ENCODE measurements at places on chromosomes 12 and 14.

DNA sequence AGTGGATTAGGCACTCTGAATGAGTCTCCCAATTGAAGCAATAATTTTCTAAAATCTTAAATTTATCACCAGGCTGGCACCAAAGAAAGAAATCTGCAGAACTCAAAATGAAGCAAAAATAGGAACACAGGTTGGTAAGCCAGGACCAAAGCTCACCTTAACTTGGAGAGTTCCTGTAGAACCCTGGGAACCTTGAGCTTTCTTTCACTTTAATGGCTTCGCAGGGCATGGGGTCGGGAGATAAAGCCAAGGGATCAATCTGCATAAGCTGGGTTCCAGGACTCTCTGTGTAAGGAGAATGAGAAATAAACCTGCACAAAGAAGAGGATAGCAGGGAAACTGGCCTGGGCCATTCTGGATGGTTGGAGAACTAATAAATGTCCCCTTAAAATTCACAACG is 8.3 kb upstream of the VDR start:
- no peak for DNase-seq

- DNase-seq = peak; percentile 83
Measured at GRCh38 chr14:76152333-76152681, 585 bp downstream of the GPATCH2L start.

GRCh38 chr12:93536766-93537488 is 35.5 kb upstream of the SOCS2 start:
- no peak for DNase-seq

GRCh38 chr14:105065280-105066228 is at the start of gene GPR132:
TSS of gene GPR132 (minus strand) at chr14:105065430. CDS start at chr14:105055420, 10,010 bp downstream.
- DNase-seq = peak; percentile 97

- no peak for DNase-seq
Measured at GRCh38 chr14:26841920-26842741, 244.3 kb upstream of the NOVA1 start.

DNA sequence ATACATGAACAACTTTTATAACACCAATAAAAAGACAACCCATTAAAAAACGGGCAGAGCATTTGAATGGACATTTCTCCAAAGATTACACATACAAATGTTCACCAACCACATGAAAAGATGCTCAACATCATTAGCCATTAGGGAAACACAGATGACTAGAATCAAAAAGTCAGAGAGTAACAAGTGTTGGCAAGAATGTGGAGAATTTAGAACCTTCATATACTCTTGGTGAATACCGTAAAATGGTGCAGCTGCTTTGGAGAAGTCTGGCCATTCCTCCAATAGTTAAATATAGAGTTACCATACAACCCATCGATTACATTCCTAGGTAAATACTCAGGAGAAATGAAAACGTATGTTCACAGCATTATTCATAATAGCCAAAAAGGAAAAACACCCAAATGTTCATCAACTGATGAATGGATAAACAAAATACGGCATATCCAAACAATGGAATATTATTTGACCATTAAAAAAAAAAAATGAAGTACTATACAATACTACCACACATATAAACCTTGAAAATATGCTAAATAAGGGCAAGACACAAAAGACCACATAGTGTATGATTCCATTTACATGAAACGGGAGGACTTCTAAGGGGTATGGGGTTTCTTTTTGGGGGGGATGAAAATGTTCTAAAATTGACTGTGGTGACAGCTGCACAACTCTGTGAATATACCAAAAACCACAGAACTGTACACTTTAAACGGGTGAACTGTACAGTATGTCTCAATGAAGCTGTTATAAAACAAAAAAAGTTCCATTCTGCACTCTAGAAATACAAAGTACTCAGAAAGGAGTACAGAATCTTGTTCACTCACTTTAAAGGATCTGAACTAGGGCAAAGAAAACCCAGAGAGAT is 3.2 kb downstream of the CORO1C start:
- no peak for DNase-seq

DNA sequence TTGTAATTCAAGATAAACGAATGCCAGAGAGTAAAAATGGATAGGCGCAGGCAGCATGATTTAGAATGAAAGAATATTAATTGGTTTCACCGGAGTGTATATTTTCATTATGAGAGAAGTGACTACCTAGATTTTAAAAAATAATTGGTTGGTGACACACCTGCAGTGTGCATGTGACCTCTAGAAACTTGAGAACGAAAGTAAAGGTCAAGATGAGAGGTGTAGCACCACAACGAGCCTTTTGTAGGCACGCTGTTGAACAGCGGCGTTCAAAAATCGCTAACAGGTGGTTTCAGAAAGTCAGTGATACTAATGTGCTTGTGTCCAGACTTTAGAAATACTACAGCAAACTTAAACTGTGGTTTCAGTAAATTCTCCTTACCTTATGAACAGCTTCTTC is 123.8 kb downstream of the NPAS3 start:
- no peak for DNase-seq

DNA sequence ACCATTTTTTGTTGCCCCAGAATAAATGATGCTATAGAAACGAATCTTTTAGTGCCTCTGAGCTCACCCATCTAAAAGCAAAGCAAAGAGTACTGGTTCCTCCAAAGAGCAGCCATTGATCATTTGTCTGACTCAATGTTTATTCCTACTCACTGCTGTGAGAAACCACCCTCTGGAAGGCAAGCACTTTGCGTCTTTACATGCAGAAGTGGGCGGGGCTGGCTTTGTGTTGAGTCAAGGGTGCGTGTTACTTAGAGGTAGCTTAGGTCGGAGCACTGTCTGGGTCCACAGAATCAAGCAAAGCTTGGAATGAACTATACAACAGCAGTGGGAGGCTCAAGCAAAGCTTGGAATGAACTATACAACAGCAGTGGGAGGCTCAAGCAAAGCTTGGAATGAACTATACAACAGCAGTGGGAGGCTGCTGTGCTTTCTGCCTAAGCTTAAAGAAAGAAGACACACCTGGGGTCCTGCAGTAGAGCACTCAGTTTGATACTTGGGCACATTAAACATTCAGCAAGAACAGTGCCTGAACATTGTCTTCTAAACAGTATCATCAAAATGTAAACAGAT is 77.2 kb upstream of the PRICKLE1 start:
- DNase-seq = no peak

DNA sequence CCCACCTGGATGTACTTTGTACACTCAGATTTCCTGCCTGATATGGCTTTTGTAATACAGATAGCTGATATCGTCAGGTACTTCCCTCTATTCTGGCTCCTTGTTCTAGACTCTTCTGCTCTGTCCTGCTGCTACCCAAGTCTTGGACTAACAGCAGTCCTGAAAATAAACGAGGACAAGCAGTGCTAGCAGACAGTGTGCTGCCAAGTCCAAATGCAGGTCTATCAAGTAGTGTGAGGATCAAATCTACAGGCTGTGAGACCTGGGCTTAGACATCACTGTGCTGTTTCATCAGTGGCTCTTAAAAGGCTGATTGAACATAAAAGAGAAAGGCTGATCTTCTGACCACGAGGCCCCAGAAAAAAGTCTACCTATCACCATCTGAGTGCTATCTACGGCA is 418.1 kb downstream of the APAF1 start:
- no peak for DNase-seq

GRCh38 chr14:29264865-29265264 is 498.3 kb downstream of the FOXG1 start:
- DNase-seq = no peak

DNA sequence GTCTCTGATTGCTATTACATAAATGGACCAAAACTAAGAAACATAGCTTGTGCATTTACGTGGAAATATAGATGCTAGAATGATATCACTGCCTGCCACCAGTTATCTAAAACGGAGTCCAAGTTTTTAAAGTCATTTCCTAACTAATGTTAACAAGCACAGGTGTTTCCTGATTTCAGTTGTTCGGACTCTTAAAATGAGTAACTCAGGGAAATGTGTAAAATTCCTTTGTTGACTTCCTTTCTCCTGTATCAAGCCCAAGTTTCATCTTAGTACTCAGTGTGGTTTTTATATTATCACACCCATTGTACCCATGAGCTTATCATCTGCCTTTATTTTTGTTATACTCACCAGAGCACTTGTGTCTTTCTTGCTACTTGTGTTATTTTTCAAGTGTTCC is 13.2 kb upstream of the PRKCH start:
- DNase-seq = no peak

GRCh38 chr14:95477411-95478269 is 38.8 kb downstream of the SYNE3 start:
- no peak for DNase-seq

DNA sequence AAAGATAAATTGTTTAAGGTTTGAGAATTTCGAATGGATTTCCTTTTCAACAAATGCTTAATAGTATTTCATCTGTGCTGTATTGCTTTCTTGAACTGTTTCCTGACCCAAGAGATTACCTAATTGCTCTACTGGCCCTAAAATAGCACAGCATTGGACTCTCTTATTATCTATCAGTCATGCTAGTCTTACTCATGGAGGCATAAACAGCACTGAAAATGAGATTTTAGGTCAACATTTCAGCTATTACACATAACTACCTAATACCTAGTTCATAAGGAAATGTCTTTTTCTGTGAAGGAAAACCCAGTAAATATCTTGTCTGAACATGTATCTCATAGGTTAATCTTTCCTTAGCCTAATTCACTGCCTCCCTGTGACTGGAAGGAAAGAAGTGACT is 4.3 kb upstream of the ABCD2 start:
- no peak for DNase-seq

- no peak for DNase-seq
Measured at GRCh38 chr12:66960704-66961690, 282.1 kb upstream of the GRIP1 start.

GRCh38 chr14:35669782-35670181 is 135.8 kb downstream of the INSM2 start:
- DNase-seq = no peak

DNA sequence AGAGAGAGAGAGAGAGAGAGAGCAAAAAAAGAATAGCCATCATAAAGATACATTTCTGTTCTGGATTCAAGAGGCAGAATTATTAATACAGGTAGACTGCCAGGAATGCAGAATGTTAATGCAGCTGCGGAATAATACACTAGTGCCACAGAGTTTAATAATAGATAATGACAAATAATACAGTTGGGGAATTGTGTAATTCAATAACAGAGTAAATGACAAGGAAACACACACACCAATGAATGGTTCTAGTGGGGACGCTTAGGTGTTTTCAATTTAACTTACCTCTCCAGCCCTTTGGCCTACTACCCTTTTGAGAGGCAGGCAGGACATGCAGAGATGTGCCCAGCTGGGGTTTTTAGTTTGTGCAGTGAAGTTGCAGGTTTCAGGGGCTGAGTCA is 313.9 kb downstream of the NRXN3 start:
- DNase-seq = no peak

DNA sequence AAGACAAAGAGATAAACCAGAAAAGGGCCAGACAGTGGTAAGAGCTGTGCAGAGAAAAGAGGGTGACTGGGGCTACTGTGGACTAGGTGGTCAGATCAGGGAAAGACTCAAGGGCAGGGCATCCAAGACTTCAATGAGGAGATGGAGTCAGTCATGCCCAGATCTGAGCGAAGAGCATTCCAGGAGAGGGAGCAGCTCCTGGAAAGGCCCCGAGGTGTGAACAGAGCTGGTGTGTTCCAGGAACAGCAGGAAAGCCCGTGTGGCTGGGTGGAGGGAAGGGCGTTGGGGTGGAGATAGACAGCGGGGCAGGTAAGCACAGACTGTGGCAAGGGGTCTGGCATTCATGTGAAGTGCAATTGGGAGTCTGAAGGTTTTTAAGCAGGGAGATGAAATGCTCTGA is 16.8 kb downstream of the TTC7B start:
- no peak for DNase-seq

- no peak for DNase-seq
Measured at GRCh38 chr12:77800501-77800900, 30.2 kb upstream of the NAV3 start.

DNA sequence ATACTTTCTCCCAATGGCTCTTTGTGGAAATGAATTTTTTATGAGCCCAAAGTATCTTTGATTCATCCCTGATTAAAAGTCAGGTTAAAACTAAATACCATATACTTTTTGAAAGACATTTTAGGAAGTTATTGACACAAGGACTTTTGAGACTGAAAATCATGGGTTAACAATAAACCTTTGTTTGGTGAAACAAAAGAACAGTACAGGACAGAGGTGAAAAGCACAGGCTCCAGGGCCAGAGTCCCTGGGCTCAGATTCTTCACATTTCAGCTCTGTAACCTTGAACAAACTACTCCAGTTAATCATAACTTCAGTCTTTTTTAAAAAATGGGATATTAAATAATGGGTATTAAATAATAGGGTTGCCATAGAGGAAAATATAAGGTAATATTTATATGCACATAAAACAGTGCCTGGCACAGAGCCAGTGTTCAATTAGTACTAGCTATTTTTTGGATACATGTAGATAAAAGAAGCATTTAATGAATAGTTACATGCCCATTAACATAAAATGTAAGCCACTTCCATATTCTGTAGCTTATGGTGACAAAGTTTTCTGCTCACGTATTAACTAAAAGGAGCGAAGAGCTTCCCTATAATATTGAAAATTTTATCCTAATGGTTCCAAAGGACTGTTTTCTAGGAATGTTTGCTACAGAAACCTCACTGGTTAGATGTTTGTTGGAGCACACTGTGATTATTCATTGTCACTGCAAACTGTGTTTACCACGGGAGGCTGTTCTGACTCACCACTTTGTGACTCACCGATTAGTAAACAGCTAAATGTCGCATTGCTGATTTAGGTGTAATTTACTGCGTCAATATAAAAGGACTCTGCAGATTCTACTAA is 255.4 kb downstream of the DAD1 start:
- DNase-seq = no peak

DNA sequence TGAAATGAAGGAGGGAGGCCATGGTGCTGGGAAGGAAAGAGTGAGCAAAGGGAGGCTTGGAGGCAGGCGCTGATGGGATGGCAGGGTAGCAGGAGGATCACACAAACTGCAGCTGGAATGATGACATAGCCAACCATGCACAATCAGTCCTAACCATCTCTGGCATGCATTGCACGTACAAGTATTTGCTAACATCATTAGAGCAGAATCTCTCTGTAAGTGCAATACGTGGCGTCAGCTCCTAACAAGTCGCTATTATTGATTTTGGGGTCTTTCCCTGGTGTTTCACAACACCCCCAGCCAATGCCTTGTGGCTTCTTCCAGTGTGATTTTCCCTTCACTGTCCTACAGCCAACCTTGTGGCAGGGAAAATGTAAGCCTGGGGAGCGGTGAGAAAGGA is 18.5 kb downstream of the BDKRB1 start:
- no peak for DNase-seq

DNA sequence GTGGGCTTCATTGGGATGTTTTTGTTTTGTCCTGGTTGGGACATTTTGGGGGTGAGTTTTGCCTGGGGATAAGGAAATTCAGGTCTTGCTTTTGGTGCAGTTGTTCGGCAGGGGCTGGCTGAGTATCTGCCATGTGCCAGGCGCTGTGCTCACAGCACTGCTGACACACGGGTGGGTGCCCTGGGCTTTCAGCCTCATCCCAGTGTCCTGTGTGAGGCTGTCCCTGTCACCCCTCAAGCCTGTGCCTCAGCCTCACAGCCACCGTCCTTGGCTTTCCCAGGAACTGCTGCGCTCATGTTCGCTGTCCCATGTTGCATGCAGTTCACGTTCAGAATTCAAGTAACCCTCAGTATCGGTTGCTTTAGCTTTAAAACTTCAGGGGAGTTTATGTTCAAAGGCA is 24.9 kb downstream of the XRCC3 start:
- no peak for DNase-seq

All from CD4-positive, alpha-beta T cell treated with Interleukin-4 for 1 hour (primary cell).